CD4-positive, alpha-beta T cell treated with Interleukin-4 for 4 hours (primary cell): ENCODE measurements at places on chromosomes 12 and 14.

GRCh38 chr12:86226481-86226880 is 29.7 kb downstream of the MGAT4C start:
- no peak for DNase-seq

DNA sequence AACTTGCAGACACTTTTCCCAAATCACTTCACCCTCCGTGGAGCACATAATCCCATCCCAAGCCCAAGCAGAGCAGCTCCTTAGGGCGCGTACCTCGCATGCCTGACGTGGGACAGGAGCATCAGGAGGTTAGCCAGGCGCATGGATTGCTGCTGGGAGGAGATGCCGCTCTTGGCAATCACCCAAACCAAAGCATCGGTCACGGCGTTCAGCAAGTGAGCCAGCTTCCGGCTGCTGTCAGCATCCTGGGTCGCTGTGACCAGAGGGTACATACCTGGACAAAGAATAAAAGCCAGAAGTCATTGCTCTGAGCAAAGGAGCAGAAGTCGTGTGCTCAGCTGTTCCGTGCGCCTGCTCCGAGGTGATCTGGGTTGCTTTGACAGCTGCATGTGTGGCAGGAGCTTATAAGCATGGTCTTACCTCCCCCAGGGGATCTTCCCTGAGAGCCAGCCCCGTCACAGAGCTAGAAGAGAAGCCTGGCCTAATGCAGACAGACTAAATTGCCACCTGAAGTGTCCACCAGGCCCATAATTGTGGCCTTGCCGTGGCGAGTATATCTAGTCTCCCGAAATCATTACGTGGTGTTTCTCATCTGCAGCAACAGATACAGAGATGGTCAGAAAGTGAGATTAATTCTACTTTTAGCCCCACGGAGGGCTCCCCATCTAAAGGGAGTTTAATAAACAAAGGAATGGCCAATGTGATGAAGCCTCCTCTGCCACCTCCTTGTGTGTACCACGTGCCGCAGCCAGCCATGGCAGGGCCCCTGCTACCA is 59.1 kb downstream of the ESR2 start:
- DNase-seq: no peak

DNA sequence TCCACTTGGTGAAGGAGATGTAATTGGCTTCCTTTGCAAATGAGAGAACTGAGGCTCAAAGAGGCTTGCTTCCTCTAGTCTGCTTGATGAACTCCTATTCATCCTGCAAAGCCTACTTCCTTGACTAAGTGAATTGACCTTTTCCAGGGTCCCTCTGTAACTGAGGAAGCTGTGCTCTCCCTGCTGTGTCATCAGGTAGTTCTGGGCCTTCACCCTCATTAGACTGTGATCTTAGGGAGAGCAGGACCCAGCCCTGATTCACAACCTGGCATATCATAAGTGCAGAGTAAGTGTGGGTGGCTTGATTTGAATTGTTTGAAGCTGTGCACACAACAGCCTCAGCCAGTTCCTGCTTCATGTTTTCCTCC is 16.3 kb downstream of the ASB2 start:
- DNase-seq: no peak

GRCh38 chr12:16520328-16520727 is 85.6 kb downstream of the LMO3 start:
- DNase-seq: no peak

DNA sequence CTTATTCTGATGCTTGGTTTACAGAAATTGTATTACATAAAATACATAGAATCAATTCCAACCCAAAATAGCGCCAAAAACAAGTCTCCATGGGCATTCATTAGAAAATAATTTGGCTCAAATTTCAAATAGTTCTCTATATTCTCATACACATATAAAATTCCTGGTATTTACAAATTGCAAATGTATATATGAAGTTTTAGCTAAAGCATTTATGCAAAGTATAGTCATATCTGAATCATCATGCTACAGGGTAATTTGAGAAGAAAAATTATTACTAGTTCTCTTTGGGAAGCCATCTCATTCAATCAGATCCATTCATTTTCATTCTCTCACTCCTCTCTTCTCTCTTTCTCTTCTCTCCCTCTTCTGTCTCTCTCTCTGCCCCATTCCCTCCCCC is 257.8 kb downstream of the DPF3 start:
- DNase-seq: no peak

GRCh38 chr14:51333901-51334521 is 94.0 kb downstream of the TMX1 start:
- DNase-seq: no peak

DNA sequence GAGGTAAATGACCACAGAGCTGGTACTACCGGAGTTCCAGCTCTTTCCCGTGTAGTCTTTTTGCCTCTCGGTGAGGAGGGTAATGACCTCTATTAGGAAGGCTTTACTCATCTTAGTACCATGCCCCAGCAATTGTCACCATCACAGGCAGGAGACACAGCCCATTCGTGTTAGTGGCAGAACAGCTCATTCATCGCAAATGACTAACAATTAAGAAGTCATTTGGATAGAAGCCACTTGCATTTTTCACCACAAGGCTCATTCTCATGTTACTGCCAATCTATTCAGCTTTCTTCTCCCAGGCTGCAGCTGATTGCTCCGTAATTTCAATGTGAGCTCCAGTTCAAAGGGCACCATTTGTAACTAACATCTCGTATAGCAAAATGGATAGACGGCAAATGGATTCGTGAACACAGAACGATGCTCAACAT is 718.8 kb upstream of the TMEM132C start:
- DNase-seq: no peak

- DNase-seq: no peak
Measured at GRCh38 chr14:96056509-96057422, 17.6 kb downstream of the C14orf132 start.

GRCh38 chr12:26953447-26953846 is 15.2 kb downstream of the FGFR1OP2 start:
- no peak for DNase-seq

- DNase-seq: no peak
Measured at GRCh38 chr12:123267991-123268843, 3.4 kb downstream of the CDK2AP1 start.

DNA sequence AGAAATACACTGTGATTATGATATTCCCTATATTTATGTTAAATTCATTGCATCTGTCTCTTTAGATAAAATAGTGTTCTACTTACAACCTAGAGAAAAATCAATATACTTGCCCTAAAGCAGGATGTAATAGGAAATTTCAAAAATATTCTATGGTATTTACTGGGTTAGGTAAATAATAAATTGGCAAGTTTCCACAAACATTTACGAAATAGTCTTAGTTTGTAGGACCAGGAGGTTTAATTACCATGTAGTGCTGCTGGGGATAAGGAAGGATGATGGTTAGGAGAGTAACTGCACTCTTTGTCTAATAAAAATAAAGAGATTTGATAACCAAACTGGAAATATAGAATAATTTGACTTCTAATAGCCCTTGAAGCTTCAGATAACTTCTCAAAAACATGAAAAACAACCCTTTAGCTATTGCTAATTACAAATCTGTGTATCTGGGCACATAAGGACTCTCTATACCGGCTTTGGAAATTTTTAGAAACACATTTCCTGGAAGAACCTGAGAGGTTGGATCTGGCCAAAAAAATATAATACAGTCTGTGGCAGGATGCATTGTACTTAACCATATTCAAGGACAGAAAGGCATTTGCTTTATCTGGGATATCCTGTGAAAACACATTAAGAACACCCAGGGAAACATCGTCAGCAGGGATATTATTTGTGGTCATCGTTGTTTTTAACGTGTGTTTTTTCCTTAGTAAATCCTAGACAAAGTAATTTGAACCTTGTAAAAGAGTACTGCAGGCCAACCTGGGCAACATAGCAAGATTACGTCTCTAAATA is 36.7 kb upstream of the TMCC3 start:
- DNase-seq: no peak

- no peak for DNase-seq
Measured at GRCh38 chr12:7555752-7556151, 52.2 kb upstream of the CD163 start.

DNA sequence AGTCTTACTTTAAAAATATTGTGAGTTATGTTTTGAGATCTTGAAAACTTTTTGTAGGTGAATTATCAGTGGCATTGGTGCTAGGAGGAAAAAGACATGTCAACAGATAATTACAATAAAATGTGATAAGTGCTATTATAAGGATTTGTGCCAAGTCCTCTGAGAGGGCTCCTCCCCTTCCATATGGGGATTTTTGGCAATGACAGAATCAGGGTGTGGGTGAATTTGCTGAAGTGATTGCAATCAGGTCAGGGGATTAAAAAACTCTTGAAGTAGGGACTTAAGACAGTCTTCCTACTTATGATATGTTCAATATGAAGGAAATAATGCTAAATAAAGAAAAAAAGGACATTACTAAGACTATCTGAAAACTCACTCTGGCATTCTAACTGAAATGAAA is 122.5 kb downstream of the SLC15A5 start:
- DNase-seq: no peak

DNA sequence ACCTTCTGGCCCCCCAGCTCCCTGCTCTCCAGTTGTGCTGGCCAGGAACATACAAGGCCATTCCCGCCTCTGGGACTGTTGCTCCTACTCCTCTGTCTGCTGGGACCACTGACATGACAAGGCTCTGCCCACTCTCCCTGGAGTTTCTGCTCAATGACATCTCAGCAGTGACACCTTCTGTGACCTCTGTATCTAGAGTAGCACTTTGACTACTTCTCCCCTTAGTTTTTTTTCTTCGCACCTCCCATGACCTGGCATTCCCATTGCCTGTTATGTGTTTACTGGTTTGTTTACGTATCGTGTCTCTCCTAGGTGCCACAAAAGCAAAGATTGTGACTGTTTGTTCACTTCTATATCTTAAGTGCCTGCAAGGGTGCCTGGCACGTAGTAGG is 40.1 kb upstream of the TMEM263 start:
- DNase-seq: no peak

- DNase-seq: no peak
Measured at GRCh38 chr12:32273063-32273522, 126.3 kb upstream of the FGD4 start.

GRCh38 chr14:56561606-56562005 is 18.0 kb upstream of the TMEM260 start:
- DNase-seq: no peak

- DNase-seq: no peak
Measured at GRCh38 chr12:62760779-62761178, 174.2 kb downstream of the PPM1H start.

DNA sequence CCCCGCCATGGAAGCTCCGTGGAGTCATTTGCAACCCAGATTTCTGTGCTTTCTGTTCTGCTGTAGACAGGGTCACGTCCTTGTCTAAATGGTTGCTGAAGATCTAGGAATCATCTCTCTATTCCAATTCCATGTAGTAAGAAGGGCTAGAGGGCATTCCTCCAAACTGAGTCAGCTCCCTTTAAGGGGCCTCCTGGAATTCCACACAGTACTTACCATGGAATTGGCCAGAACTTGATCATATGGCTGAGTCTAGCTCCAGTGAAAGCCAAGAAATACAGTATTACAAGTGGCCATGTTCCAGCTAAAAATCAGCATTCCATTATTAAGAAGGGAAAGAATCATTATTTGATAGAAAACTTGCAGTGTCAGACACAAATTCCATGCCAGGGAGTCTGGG is 171.9 kb downstream of the PRKCH start:
- no peak for DNase-seq
